NCI-H226 (cell line): ENCODE measurements at places on chromosomes 7 and 10.

- no peak for DNase-seq
Observed at GRCh38 chr7:129401967-129402860, 32.0 kb upstream of the STRIP2 start.

- no peak for DNase-seq
Observed at GRCh38 chr7:90540406-90540805, 55.7 kb upstream of the CDK14 start.

- no peak for DNase-seq
Observed at GRCh38 chr10:122391875-122392274, 17.4 kb downstream of the PLEKHA1 start.

GRCh38 chr10:120466006-120466405, 9.0 kb downstream of the PLPP4 start:
- DNase-seq, result no peak

- DNase-seq, result no peak
Observed at GRCh38 chr7:132575982-132576720, at the start of gene PLXNA4. TSS of gene PLXNA4 (minus strand) at chr7:132576470. CDS start at chr7:132508693, 67,777 bp downstream.

DNA sequence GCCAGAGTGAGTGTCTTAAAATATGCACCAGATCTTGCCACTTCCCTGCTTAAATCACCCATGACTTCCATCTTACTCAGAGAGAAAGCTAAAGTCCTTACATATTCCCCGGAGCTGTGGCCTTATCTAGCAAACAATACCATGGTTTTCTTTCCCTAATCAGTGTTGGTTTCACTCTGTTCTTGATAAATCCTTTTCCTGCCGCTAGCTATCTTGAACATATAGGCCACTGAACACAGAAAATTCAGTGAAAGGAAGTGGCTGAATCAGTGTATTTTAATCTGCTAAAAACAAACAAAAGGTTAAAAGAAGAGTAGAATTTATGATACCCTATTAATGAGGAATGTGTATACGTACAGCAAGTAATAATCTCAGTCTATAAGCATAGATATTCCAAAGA, 42.0 kb upstream of the JAZF1 start:
- DNase-seq, result no peak
